ENCODE measurements at places on chromosomes 11 and 22. TPM values are rescaled to one million over a fixed set of nuclear protein-coding genes. Genes with fewer than 3 reads are reported as not detected.

MAP6 gene
- 2.6 TPM for total RNA-seq

DEPDC7 gene
- 0.59 TPM for total RNA-seq

OR5A2 gene
- total RNA-seq = not detected

TMEM218 gene
- total RNA-seq = 20.6 TPM

RASD2 gene
- total RNA-seq = 0.88 TPM

GRCh38 chr11:73649206-73649605, 2.8 kb downstream of the PLEKHB1 start:
- H3K27me3 ChIP-seq = no peaks in the 10 kb centered on the region
- no peak overlapping the region for H3K27ac ChIP-seq
- no peak overlapping the region for H3K4me3 ChIP-seq
- DNase-seq = no peak

DNA sequence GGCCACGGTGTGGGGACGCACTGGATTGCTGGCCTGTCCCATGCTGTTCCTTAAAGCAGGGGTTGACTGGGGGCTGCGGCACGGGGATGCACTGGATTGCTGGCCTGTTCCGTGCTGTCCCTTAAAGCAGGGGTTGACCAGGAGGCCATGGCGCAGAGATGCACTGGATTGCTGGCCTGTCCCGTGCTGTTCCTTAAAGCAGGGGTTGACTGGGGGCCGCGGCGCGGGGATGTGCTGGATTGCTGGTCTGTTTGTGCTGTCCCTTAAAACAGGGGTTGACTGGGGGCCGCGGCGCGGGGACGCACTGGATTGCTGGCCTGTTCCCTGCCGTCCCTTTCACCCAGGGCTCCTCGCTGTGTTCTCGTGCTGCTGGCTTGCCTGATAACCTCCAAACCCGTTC, 383.4 kb downstream of the TBC1D22A start:
- DNase-seq = no peak
- no peak overlapping the region for H3K27ac ChIP-seq
- no peaks in the 10 kb centered on the region for H3K36me3 ChIP-seq
- H3K4me3 ChIP-seq = no peak overlapping the region

- DNase-seq = no peak
- no peaks in the 10 kb centered on the region for H3K4me1 ChIP-seq
- H3K4me3 ChIP-seq = no peak overlapping the region
Measured at GRCh38 chr11:44680982-44681597, 45.7 kb upstream of the TSPAN18 start.

- H3K27me3 ChIP-seq = no peaks in the 10 kb centered on the region
- no peak for DNase-seq
- no peaks in the 10 kb centered on the region for H3K4me1 ChIP-seq
Measured at GRCh38 chr11:30956751-30957150, 370.6 kb upstream of the MPPED2 start.

DNA sequence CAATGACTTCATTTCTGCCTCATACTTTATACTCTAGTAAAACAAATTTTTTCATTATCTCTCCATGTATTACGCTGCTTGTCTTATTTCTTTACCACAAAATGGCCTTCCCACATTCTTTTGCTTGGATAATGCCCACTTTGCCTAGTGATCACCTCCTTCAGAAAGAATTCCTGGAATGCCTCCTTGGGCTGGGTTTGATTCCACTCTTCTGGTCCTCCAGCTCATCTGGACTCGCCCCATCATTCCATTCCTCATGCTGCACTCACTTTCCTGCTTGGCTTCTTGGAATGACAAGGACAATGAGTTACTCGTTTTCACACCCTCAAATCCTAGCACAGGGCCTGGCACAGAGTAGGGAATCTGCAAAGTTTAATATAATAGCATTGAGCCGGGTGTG, 475.1 kb upstream of the LARGE1 start:
- no peak overlapping the region for H3K4me3 ChIP-seq
- H3K27me3 ChIP-seq = no peaks in the 10 kb centered on the region
- no peak overlapping the region for H3K27ac ChIP-seq
- H3K36me3 ChIP-seq = no peaks in the 10 kb centered on the region

GRCh38 chr11:10856689-10857458, 979 bp downstream of the ZBED5 start:
- H3K4me1 ChIP-seq = no peaks in the 10 kb centered on the region
- no peak for DNase-seq
- H3K4me3 ChIP-seq = peak overlapping the region; percentile 83
- H3K36me3 ChIP-seq = peaks cover 16% of the 10 kb centered on the region
- no peaks in the 10 kb centered on the region for H3K27me3 ChIP-seq
- peak overlapping the region; percentile 99 for H3K27ac ChIP-seq

DNA sequence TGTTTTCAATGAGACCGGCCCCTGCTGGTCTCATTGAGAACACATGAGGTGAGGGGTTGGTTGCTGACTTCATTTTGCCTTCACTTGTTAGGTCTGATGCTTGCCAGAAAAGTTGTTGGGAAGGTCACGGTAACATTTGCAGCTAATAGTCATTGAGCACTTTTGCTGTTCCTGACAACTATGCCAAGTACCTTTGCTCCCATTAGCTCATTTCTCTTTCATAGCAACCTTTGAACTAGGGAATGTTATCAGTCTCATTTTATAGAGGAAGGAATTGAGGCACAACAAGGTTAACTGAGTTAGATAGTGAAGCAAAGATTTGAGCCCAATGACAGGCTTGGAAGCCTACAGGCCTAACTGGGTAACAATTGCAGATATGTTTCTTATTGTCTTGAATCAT, 195.4 kb upstream of the LARGE1 start:
- H3K27me3 ChIP-seq = no peaks in the 10 kb centered on the region
- DNase-seq = no peak
- H3K4me3 ChIP-seq = no peak overlapping the region
- H3K4me1 ChIP-seq = no peaks in the 10 kb centered on the region
- H3K27ac ChIP-seq = no peak overlapping the region
- H3K36me3 ChIP-seq = no peaks in the 10 kb centered on the region

DNA sequence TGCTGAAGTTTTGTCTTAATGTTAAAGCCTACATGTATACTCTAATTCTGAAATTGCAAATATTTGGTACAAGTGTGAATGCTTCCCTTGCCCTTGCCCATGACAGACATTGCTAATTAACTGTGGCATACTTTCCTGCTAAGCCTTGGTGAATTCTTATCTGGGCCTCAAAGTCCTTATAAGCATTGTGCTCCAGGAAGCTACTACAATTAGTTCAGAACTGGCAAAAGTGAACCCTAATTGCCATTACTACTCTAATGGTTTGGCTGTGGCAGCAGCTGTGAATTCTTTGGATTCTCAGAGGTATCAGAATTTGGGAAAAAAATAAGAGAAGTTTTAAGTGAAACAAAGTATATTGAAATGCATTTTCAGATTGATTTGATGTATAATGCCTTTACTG, 24.3 kb downstream of the EMSY start:
- DNase-seq = no peak
- no peaks in the 10 kb centered on the region for H3K27me3 ChIP-seq
- H3K36me3 ChIP-seq = peaks cover 2% of the 10 kb centered on the region
- H3K27ac ChIP-seq = no peak overlapping the region
- H3K4me1 ChIP-seq = no peaks in the 10 kb centered on the region
